ENCODE measurements at places on chromosomes 6 and 20.

- no peak for DNase-seq
These were observed 312.8 kb upstream of the JAG1 start for GRCh38 chr20:10986586-10986985.

DNA sequence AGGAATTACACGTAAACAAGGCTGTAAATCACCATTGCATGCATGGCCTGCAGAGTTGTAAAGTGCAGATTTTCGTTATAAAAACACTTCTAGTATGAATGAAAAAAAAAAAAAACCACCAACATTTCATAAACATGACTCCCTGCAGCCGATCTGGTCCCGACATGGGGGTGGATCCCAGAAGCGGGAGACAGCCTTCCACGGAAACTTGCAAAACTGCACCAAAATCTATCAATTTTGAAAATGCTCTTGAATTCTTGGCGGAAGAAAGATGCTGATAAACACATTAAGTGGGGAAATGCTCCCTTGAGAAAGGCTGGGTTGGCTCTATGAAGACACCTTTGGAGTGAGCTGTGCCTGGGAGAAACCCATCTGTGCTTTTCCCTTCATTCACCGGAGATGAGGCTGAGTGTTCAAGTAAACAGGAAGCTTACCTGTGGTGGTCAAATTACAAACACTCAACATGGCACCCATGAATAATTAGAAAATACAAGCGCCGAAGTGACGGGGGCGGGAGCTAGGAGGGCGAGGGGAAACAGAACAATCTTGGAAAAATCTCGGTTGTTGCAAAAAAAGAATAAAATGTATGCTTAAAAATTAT, 845 bp upstream of the ANKRD60 start:
- DNase-seq, result no peak

DNA sequence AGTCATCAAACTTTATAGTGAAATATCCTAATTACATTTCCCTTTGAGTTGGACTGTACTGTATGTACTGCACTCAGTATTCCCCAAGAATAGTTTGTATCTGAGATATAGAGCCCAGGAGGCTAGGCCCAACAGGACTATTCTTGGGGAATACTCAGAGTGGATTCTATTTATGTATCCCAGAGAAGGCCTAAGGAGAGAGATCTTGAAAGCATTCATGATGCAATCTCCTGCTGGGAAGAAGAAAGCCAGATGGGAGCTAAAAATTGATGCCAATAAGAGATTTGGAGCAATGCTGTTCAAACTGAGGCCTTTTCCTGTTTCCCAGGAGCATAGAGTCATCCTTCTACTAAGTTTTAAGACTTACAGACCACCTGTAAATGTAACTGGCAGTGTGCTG, 452.1 kb upstream of the PLCB4 start:
- no peak for DNase-seq

GRCh38 chr20:24111858-24112257, 123.3 kb upstream of the GGTLC1 start:
- DNase-seq, result no peak

All from lung microvascular endothelial cell (primary cell).